ENCODE measurements at places on chromosomes 12 and 14.

DNA sequence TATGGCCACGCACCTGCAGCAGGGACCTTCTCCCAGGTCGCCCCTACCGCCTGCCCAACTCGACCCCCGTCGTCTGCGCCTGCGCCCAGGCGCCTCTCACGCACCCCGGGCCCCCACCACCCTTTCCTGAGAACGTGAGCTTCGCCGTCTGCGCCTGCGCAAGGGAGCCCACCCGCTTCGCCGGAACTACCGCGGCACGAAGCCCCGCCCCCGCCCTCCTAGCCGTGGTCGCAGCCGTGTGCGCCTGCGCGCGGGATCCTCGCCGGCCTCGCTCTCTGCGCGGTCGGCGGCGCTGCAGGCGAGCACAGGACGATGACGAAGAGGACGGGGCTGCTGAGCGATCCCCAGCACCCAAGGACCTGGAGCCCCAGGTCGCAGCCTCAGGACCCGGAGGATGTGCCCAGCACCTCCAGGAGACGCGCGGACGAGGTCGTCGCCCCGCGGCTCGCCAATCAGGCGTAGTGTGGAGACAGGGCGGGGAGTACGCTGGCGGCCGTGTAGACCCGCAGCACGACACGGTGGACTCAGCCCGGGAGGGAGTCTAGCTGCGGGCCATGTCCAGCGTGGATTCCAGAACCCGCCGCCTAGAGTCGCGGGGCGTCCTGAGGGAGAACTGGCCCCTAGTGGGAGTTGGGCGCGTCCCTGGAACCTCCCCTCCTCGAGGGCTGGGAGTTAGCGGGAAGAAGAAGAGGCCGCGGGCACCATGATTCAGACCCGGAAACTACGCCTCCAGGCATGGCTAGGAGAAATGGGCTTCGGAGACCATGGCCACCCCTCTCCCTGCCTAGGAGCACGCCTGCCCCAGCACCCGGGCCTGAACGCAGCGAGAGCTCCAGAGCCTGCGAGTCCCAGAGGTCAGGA lies 1120.8 kb upstream of the TMEM132C start:
- peak; percentile 57 for DNase-seq

GRCh38 chr14:100761481-100761880 lies 34.8 kb downstream of the DLK1 start:
- DNase-seq, result no peak

- DNase-seq, result no peak
These were observed 13.0 kb upstream of the NUDT14 start for GRCh38 chr14:105193916-105194782.

DNA sequence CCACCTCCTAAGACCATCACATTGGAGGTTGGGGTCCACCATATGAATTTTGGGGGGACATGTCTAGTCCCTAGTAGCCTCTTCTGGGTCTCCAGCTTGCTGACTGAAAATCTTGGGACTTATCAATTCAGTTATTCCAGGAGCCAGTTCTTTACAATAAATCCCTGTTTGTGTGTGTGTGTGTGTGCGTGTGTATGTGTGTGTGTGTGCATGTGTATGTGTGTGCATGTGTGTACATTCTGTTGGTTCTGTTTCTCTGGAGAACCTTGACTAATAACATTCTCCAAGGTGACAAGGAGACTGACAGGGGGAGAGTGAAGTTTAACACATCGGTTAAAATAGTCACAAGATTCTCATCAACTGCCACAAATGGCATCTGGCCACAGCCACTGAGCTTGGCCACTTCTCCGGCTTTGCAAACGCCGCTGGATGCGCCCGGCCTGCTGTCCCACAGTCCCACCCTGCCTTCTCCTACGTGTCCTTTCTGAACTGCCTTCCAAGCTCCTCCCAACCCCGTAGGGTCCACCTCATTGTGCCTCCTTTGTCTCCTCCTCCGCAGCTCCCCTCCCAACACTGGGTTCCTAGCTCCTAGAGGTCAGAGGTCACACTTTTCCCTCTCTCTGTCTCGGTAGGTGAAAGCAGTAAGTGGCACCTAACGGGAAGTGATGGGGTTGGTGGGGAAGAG lies 88.1 kb upstream of the DIO3 start:
- DNase-seq, result no peak

- DNase-seq, result no peak
These were observed 138.8 kb downstream of the CALM1 start for GRCh38 chr14:90535556-90536090.

- no peak for DNase-seq
These were observed 99.7 kb downstream of the DACT1 start for GRCh38 chr14:58737511-58737910.

GRCh38 chr12:123472438-123472849 lies 14.5 kb downstream of the SNRNP35 start:
- DNase-seq, result no peak

DNA sequence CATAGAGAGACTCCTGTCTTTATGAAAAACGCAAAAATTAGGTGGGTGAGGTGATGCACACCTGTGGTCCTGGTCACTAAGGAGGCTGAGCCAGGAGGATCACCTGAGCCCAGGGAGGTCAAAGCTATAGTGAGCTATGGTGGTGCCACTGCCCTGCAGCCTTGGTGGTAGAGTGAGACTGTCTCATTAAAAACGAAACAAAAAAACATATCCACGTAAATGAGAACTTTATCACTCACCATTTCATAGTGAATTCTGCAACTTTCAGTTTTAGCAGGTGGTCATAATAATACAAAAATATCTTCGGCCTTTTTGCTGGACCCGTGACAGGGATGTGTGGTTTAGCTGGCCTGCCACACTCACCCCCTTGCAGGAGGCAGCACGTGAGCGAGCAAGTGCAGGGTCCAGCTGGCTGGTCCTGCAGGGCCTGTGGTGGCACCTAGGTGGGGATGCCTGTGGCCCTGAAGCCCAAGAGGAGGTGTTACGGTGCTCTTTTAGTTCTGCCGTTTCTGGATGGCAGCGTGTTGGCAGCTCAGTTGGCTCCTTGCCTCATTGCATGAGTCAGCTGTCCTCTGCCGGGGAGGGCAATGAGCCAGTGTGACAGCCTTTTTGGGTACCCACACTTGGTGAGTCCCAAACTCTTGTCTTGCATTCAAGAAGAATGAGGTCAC lies 1330.7 kb upstream of the TMEM132C start:
- peak; percentile 85 for DNase-seq

DNA sequence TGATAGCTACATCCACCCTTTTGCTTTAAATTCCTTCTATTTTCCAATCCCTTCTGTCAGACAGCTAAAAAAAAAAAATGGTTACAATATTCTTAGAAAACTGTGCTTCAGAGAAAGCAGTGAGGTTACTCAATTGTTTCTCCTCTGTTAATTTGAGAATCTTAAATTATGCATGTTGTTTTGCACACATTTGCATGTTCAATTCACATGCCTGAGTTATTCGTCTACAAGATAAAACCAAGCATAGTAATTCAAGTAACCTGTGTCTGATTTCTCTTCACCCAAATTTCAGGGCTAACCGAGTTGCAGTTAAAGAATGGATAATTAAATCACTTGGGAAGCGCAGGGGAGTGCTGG lies 81.0 kb upstream of the MED13L start:
- no peak for DNase-seq

DNA sequence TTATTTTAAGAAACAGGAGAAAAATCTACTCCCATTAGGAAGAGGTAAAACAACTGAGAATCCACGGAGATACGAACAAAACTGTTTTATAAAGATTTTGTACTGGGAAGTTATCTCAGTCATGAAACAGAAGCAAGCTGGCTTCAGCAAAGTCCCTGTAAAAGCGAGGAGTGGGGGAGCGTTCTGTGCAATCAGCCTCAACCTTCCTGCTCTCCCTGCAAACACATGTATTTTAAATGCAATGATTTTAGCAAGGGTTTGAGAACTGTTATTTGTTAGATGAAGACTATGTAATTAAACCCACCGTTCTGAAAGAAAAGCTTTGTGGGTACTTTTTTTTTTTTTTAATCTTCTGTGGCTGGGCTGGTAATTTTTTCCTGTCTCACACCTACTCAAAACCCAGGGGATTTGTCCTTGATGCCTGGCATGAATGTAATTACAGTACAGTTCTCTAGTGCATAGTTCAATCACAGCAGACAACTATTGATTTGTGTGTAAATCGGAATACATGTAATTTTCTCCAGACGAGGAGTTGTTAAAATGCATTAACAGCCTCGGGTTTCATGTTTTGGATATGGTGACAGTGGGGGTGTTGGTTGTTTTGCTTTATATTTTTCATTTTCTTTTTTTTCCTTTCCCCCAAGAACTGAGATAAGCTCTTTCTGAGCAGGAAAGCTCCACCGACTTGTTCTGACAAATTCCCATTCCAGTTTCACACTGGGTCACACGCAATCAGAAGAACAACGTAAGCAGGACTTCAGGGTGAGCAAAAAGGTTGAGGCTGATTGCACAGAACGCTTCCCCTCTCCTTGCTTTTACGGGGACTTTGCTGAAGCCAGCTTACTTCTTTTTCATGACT lies 153.6 kb downstream of the PHLDA1 start:
- DNase-seq, result no peak

DNA sequence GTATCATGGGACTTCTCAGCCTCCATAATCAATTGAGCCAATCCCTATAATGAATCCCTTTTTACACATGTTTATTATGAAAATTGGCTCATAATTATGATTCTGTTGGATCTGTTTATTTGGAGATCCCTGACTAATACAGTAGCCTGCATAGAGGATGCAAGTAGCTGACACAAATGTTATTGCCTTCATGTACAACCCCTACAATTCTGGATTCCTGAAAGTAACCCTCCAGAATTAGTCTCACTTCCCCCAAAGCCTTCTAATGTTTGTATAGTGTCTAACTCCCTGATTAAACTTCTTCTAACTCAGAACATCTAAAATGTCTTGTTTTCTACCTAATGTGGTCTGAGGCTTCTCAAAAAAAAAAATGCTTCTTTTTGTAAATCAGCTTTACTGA lies 6.6 kb upstream of the SMIM10L1 start:
- no peak for DNase-seq

- DNase-seq, result no peak
These were observed 61.7 kb upstream of the SLC6A15 start for GRCh38 chr12:84974155-84974815.

DNA sequence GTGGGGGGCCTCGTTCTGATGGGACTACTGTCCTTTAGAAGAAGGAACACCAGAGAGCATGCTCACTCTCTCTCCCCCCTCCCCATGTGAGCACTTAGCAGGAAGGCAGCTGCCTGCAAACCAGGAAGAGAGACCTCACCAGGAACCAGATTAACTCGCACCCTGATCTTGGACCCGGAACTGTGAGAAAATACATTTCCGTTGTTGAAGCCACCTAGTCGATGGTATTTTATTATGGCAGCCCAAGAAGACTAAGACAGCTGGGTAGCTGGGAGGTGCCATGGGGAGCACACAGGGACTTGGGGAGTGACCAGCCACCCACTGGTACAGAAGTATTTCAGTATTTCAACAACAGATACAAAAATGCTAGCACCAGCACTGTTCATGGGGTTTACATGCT lies 59.0 kb downstream of the VCPKMT start:
- DNase-seq, result no peak

DNA sequence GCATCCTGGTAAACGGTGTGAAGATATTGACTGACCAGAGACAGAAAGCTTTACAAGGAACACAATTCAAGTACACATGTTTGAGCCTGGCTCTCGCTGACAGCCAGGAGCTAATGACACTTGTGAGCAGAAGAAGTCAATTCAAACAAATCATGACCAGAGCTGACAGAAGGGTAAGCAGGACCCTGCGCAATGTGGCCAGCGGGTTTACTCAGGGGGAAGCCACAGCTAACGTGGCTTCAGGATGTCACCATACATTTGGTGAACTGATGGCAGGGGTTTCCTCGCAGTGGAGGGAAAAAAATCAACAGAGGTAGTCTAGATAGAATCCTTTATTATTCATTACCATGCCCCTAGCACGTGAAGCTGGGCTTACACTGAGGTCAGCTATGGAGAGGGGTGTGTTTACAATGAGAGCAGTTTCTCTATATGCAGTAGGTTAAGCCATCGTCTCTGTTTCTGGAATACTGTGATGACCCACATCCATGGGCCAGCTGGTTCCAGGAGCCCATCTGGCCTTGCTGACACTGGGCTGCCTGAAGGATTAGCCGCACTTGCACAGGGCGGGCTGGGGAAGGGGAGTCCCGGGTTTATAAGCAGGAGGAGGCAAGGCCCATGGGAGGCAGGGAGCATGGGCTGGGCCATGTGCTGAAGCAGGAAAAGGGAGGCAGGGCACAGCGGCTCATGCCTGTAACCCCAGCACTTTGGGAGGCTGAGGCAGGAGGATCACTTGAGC lies 198.2 kb upstream of the PRMT8 start:
- no peak for DNase-seq

Data from body of pancreas (tissue), 4 donors.